ENCODE measurements at places on chromosomes 13 and 19. TPM values are rescaled to one million over a fixed set of nuclear protein-coding genes. Genes with fewer than 3 reads are reported as not detected.

Gene CATSPERD
- total RNA-seq, result not detected

Gene PRR22
- total RNA-seq, result 0.13 TPM

Gene CD33
- not detected for total RNA-seq

Gene PSG1
- 1.7 TPM for total RNA-seq

All from smooth muscle cell of the pulmonary artery (primary cell).